Ureter (tissue), 1 donor: ENCODE measurements at places on chromosomes 11 and 22.
A peak's percentile ranks its signal among the peaks of the same experiment; 100 is the strongest.

- DNase-seq, result peak; percentile 86
Measured at GRCh38 chr11:76654298-76654851, 16.2 kb downstream of the LRRC32 start.

DNA sequence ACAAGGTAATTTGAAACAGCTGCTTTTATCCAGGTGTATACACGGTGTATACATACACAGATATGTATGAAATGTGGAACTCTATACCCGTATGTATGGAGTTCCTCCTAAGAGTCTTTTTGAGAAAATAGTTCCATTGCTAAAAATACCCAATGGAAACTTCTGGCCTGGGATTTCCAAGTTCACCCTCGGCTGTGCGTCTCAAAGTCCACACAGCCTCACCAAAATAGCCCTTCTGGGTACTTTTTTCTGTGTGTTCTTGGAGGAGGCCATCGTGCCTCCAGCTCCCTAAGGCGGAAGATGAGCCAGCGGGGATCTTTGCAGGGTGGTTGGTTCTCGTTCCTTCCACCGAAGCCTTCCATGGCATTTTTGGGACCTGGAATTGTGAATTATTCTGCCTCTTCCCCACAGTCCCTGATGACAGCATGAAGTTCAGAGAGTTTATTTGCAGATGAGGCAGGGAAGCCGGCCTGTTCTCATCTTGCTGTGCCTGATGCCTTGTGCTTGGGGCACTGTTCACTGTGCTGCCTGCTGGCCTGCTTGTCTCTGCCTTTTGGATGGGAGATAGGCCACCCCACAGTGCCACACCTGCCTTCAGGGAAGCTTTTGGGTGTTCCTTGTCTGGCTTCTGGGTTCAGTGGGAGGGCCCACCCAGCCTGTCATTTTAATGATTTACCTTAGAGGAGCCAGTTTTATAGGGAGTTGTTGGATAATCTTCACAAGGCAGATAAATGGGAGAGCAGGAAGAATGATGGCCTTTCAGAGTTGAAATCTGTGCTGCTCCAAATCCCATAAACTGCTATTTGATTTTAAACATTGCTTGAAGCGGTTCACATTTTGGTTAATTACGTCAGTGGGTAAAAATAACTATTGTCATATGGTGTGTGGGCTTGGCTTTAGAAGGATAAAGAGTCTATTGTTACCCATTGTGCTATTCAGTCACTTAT lies 112.7 kb upstream of the OR4B1 start:
- DNase-seq, result peak; percentile 37

GRCh38 chr11:68469642-68470041 lies 9.1 kb downstream of the PPP6R3 start:
- DNase-seq, result no peak

GRCh38 chr22:39818094-39818493 lies 75.5 kb downstream of the ENTHD1 start:
- DNase-seq, result no peak

DNA sequence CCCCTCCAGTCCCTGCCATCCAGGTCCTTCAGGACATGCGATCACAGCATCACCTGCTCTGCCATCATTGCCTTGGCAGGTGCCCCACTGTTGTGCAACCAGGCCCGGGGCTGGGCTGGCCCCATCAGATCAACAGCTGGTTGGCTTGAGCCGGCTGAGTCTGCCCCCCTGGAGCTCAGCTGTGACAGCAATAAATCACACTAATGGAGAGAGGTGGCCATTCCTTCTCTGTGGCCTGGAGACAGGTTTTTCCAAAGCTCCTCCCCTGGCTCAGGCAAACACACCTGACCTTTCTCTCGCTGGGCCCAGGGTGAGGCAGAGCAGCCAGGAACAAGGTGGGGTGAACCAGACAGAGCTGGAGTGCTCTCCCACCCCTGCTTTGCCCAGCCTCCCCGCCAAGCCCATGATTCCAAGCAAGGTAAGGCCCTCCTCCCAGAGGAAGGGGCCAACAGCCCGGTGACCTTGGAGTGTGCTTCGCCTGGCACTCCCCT lies 8.9 kb upstream of the FXYD2 start:
- DNase-seq, result peak; percentile 92

- DNase-seq, result no peak
Measured at GRCh38 chr11:13119941-13120520, 110.9 kb downstream of the RASSF10 start.

DNA sequence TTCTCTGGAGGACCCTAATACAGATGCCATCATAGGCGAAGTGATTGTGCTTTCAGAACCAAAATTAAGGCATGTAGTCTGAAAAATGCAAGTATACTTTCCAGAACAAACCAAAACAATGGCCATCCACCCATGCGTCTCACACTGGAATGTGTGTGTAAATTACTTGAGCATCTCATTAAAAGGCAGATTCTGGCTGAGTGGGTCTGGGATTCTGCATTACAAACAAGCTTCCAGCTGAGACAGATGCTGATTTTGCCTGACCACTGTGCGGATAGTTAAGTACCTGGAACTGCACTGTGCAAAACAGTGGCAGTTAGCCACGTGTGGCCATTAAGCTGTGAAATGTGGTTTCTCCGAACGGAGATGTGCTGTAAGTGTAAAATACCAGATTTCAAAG lies 26.2 kb downstream of the RRP7A start:
- no peak for DNase-seq

GRCh38 chr11:94653561-94653960 lies 86.4 kb downstream of the PIWIL4 start:
- DNase-seq, result no peak

- no peak for DNase-seq
Measured at GRCh38 chr22:26837784-26838470, 180.5 kb downstream of the MIAT start.

- no peak for DNase-seq
Measured at GRCh38 chr11:33134276-33134675, 27.0 kb downstream of the CSTF3 start.

DNA sequence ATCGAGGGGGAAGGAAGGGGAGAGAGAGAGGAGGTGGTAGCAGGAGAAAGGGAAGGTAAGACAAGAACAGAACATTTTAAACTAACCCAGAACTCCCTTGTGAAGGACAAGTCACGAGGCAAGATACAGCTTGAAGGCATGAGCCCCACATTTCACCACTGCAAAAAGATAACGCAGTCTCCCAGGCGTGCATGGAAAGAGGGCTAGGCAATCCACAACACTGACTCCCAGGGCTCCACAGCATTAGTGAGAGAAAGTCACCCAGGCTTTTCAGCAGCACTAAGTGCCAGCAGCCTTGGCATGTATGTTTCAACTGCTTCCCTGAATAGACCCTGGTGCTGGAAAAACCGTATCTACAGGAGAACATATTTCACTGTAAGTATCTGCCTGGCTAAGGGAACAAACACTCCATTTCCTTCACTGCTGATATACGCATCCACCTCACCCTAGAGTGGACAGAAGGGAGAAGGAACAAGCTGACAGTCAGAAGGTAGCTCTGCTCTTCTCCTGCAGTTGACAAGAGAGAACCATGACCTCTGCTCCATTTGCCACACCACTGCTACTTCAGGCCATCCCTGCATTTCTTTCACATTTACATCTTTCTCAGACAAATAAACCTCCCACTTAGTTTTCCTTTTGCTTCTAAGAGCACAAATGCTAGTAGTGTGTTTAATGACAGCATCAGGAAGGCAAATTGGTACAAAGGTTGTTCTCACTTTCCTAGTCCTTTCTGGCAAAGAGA lies 87.9 kb downstream of the AMBRA1 start:
- DNase-seq, result no peak

- no peak for DNase-seq
Measured at GRCh38 chr11:40338739-40339138, 1120.7 kb downstream of the LRRC4C start.

GRCh38 chr11:101817581-101817980 lies 97.2 kb upstream of the CEP126 start:
- DNase-seq, result no peak

DNA sequence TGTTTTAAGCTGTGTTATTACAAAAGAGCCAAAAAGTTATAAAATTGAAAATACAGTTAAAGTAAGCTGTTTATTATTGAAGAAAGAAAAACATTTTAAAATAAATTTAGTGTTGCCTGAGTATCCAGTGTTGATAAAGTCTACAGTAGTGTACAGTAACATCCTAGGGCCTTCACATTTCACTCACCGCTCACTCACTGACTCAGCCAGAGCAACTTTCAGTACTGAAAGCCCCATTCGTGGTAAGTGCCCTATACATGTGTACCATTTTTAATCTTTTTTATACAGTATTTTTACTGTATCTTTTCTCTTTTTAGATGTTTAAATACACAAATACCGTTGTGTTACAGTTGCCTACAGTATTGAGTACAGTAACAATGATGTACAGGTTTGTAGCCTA lies 35.0 kb downstream of the POLD3 start:
- no peak for DNase-seq
